CD8-positive, alpha-beta memory T cell (primary cell): ENCODE measurements at places on chromosomes 3 and 15. TPM values are rescaled to one million over a fixed set of nuclear protein-coding genes. Genes with fewer than 3 reads are reported as not detected.

The ZBBX gene
- not detected for polyA plus RNA-seq

The C3orf49 gene
- not detected for polyA plus RNA-seq

The HYAL1 gene
- 0.81 TPM for polyA plus RNA-seq

The PLA2G4F gene
- polyA plus RNA-seq: not detected

The CELF6 gene
- not detected for polyA plus RNA-seq

The ADAMTS9 gene
- polyA plus RNA-seq: not detected

The DCLK3 gene
- polyA plus RNA-seq: not detected
